T-cell (primary cell): ENCODE measurements at places on chromosomes 7 and 10. TPM values are rescaled to one million over a fixed set of nuclear protein-coding genes. Genes with fewer than 3 reads are reported as not detected.

The ZC3HAV1 gene
- 148 TPM for total RNA-seq

The STARD3NL gene
- total RNA-seq: 12.7 TPM

The FZD8 gene
- 0.63 TPM for total RNA-seq

The FXYD4 gene
- total RNA-seq: not detected

The BMS1 gene
- total RNA-seq: 13.5 TPM

The OR2A1 gene
- total RNA-seq: not detected

The GATAD1 gene
- total RNA-seq: 28.4 TPM

The RSPH10B2 gene
- 0.09 TPM for total RNA-seq

DNA sequence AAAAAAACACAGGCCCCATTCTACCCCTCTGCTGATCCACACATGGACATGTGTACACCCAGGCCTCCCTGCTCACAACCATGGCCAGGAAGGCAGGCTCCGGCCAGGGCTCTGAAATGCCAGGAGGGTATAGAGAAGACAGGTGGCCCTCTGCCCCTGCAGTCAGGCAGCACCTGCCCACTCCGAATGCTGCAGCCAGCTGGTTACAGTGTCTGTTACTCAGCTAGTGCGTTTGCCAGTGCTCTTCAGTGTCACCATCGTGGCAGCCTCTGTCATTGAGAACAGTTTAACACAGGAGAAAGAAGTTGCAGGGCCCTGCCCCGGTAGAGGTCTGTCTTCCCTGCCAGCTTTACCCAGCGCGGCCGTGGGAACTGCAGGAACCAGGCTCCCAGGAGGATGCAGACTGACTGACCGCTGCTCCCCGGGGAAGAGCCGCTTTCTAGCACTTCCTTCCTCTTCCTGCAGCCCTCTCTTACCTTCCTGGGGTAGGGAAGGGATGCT lies 128.8 kb upstream of the FAM20C start:
- DNase-seq: no peak

- DNase-seq: no peak
Observed at GRCh38 chr7:54781134-54781920, 22.3 kb upstream of the SEC61G start.

GRCh38 chr10:22693371-22693784 lies 21.0 kb downstream of the PIP4K2A start:
- no peak for DNase-seq

GRCh38 chr10:68301790-68302502 lies 29.9 kb upstream of the HNRNPH3 start:
- no peak for DNase-seq

GRCh38 chr10:122515022-122515424 lies 45.5 kb upstream of the DMBT1 start:
- no peak for DNase-seq

DNA sequence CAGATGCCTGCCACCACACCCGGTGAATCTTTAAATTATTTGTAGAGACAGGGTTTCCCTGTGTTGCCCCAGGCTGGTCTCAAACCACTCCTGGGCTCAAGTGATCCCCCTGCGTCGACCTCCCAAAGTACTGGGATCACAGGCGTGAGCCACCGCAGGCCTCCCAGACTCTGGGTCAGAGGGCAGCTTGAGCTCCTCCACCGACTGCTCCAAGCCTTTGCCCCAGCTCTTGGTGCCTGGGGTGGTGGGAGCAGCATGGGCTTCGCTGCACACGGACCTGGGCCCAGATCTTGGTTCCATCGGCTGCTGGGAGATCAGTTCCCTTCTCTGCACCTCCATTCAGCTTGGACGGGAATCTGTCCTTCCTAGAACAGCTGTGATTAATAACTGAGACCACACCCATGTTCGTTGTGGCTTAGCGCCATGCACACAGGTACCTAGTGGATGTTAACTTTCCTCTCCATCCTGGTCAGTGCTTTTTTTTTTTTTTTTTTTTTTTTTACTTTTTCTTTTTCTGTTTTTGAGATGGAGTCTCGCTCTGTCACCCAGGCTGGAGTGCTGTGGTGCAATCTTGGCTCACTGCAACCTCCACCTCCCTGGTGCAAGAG lies 125.3 kb downstream of the CUX1 start:
- DNase-seq: no peak

GRCh38 chr10:46245381-46245900 lies 41.4 kb upstream of the ANTXRL start:
- DNase-seq: no peak

DNA sequence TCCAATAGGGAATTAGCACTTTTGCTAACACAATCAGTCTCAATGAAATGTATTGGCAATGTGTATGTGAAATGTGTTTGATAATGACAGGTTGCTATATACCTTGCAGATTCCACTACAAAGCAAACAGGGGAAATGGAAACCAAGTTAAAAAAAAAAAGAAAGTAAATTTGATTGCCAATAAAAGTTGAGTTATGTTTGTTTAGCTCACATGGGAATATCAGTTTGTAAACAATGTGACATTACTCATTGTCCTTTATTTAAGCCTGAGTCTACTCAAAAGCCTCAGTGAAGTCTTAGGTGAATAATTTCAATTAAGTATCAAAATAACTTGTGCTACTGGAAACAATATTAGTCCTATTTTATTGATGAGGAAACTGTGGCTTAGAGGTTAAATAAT lies 285.2 kb downstream of the CACNA2D1 start:
- no peak for DNase-seq

GRCh38 chr7:101386558-101387231 lies 24.0 kb downstream of the COL26A1 start:
- no peak for DNase-seq
